Glomerular endothelial cell (primary cell): ENCODE measurements at places on chromosomes 13 and 19. TPM values are rescaled to one million over a fixed set of nuclear protein-coding genes. Genes with fewer than 3 reads are reported as not detected.

The ENOX1 gene
- total RNA-seq = 0.05 and 0.18 TPM in 2 replicates

The GAPDHS gene
- not detected in 2 replicates for total RNA-seq

The FUT3 gene
- total RNA-seq = not detected in 2 replicates

The IL17D gene
- total RNA-seq = 10.6 and 13.6 TPM in 2 replicates

The CEACAM8 gene
- not detected in 2 replicates for total RNA-seq

The HIF3A gene
- 7.5 and 20.6 TPM in 2 replicates for total RNA-seq

The RHPN2 gene
- 2.8 and 5.4 TPM in 2 replicates for total RNA-seq

The ZNF260 gene
- 12.7 and 13.8 TPM in 2 replicates for total RNA-seq

The ZNF414 gene
- 17.0 and 23.0 TPM in 2 replicates for total RNA-seq

The C5AR1 gene
- not detected in 2 replicates for total RNA-seq

The DACT3 gene
- total RNA-seq = 2.3 and 3.7 TPM in 2 replicates

The PPM1N gene
- 1.1 TPM in 1 of 2 replicates, not detected in the other for total RNA-seq

The KLK2 gene
- total RNA-seq = not detected in 2 replicates

The FBXO27 gene
- total RNA-seq = 6.0 and 15.0 TPM in 2 replicates

The NXNL1 gene
- not detected in 2 replicates for total RNA-seq

The DMKN gene
- 17.4 TPM in 1 of 2 replicates, not detected in the other for total RNA-seq

The RDH8 gene
- not detected in 2 replicates for total RNA-seq
